Activated CD4-positive, alpha-beta T cell treated with anti-CD3 and anti-CD28 coated beads, Interleukin-2, Interleukin-4, amounts not matched to agents 100 ng/mL and 50 ng/mL, durations not matched to agents 16 hours and 8 hours (primary cell): ENCODE measurements at places on chromosomes 7 and 10.

DNA sequence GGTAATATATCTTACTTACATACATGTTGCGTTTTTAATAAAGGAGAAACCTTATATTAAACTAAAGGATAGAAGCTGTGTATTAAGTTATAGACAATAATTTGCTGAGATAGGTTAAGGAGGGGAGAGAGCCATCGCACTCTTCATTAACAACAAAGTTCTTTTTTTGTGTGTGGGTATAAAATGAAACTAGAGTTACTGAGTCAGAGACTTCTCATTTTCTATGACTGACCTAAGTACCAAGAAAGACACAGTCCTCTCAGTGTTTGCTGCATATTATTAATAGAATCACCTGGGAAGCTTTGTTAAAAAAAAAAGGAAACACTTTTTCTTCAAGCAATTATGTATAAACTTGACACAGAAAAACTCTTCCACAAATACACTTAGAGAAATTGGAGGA is 31.4 kb downstream of the FEZF1 start:
- no peak for DNase-seq

GRCh38 chr7:152052771-152053170 is 27.3 kb downstream of the GALNT11 start:
- no peak for DNase-seq

DNA sequence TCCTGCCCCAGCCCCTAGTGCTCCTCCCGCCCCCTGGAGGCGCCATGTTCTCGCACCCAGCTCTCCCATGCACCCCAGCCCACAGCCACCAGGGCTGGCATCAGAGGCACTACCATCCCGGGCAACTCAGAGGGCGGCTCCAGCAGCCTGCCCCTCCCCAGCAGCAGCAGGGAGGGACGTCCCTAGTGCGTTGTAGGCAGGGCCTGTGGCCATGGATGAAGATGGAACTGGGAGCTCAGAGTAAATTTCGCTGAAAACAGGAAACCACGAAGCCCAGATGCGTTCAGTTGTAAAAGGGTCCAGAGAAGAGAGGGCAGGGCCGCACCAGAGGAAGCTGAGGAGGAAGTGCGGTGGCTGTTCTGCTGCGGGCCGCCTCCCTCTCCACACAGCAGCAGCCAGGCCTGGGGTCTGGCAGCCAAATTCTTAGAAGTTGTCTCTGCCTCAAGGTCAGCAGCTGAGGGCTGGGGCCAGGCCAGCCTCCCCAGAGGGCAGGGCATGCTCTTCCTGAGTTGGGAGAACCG is 24.6 kb downstream of the VSIR start:
- DNase-seq: peak; percentile 94

GRCh38 chr7:1085910-1086421 is 1.9 kb upstream of the GPER1 start:
- no peak for DNase-seq

- DNase-seq: no peak
Measured at GRCh38 chr7:2258661-2259365, 16.8 kb downstream of the NUDT1 start.

- DNase-seq: peak; percentile 8
Measured at GRCh38 chr10:33655165-33655815, 320.8 kb upstream of the NRP1 start.

DNA sequence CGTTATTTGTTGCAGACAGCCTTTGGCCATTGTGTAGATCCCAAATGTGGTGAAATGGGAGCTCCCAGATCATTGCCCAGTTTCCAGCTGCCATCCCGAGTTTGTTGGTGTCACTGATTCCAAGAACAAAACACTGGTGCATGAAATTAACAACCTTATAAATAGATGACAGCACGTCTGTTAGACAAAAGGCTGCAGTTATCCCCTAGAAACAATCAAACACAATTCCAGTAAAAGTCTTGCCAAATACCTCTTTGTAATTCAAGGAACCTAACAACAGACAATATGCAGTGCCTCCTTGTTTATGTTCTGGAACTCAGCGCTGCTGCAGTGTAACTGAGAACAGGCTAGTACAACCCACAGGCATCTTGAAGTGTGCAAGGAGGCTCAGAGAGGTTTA is 404.5 kb downstream of the PAXIP1 start:
- DNase-seq: no peak

GRCh38 chr10:53045315-53045714 is 272.7 kb upstream of the MBL2 start:
- DNase-seq: no peak

GRCh38 chr10:61399406-61399805 is 53.8 kb downstream of the TMEM26 start:
- no peak for DNase-seq
